Activated CD4-positive, alpha-beta memory T cell treated with anti-CD3 and anti-CD28 coated beads for 36 hours (primary cell): ENCODE measurements at places on chromosomes 3 and 15. TPM values are rescaled to one million over a fixed set of nuclear protein-coding genes. Genes with fewer than 3 reads are reported as not detected.

DNA sequence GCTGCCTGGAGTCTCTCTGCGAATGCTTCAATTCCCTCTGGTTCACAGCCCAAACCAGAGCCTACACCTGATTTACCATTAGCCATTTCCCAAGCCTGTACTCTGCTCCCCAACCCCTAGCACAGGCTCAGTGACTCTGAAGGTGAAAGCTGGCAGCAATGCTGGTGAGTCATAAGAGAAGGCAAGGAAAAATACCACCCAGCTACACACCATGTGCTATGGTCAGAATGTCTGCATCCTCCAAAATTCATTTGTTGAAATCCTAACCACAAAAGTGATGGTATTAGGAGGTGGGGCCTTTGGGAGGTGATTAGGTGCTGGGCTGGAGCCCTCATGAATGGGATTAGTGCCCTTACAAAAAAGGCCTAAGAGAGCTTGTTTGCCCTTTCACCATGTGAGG lies 117.1 kb upstream of the TJP1 start:
- H3K4me3 ChIP-seq = no peak overlapping the region
- no peak for DNase-seq
- no peaks in the 10 kb centered on the region for H3K4me1 ChIP-seq
- H3K27ac ChIP-seq = no peak overlapping the region
- peaks cover 11% of the 10 kb centered on the region for H3K27me3 ChIP-seq
- no peaks in the 10 kb centered on the region for H3K36me3 ChIP-seq

The SYNPR gene
- not detected for total RNA-seq

DNA sequence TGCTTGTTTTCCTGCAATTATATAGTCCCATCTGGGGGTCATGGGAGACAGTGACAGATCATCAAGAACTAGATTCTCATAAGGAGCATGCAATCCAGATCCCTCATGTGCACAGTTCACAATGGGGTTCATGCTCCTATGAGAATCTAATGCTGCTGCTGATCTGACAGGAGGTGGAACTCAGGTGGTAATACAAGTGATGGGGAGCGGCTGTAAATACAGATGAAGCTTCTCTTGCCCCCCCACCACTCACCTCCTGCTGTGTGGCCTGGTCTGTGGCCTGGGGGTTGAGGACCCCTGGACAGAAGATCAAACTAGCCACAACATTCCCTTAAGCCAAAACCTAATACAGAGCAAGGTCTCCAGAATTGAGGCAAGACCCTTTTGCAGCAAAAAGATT lies 161.1 kb downstream of the WDR76 start:
- no peak for DNase-seq
- no peaks in the 10 kb centered on the region for H3K36me3 ChIP-seq

GRCh38 chr15:57549935-57550334 lies 41.8 kb upstream of the MYZAP start:
- peaks cover 4% of the 10 kb centered on the region for H3K27me3 ChIP-seq
- no peak overlapping the region for H3K4me3 ChIP-seq
- no peaks in the 10 kb centered on the region for H3K4me1 ChIP-seq
- no peaks in the 10 kb centered on the region for H3K36me3 ChIP-seq
